ENCODE measurements at places on chromosomes 11 and 22.

DNA sequence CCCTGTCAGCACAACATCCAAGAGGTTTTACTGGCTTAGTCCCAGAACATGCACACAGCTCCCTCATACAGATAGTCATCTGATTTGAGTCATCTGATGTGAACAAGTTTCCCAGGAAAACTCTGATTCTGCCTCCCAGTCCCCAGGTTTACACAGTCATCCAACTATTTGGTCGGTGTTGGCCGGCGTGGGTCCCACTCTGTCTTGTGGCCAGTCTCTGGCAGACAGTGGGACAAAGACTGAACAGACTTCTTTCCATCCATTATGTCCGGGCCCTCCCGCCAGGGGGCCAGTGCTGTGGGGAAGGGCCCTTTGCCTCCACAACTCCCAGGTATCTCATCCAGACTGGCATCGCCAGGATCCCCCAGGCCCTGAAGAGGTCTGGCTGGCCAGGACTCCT lies 60.0 kb downstream of the BTG4 start:
- DNase-seq, result no peak

DNA sequence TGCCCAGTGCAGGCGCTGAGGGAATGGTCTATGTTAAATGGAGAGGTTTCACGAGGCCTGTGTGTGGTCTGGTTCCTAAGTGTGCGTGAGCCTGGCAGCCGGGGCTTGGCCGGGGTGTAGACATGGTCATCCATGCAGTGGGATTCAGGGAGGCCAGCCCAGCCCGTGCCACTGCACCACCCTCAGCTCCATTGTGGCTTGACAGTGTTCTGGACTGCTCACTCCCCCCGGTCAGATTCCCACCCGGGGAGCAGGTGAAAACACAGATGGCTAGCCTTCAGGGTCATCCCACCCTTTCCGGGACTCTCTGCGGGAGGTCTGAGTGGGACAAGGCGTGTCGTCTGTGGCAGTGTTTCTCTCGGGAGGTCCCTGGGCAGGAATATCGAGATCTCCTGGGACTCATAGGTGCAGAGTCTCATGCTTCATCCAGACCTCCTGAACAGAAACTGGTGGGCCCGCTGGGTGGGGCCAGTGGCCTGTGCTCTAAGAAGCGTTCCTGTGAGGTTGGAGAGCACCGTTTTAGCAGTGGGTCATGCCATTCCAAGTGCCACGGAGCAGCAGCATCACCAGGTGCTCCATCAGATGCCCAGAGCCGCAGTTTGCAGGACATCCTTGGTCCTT lies 52.3 kb downstream of the ST14 start:
- DNase-seq, result no peak

- DNase-seq, result no peak
Observed at GRCh38 chr11:115964091-115964490, 459.9 kb upstream of the CADM1 start.

- no peak for DNase-seq
Observed at GRCh38 chr11:2518111-2518982, 73.5 kb downstream of the KCNQ1 start.

DNA sequence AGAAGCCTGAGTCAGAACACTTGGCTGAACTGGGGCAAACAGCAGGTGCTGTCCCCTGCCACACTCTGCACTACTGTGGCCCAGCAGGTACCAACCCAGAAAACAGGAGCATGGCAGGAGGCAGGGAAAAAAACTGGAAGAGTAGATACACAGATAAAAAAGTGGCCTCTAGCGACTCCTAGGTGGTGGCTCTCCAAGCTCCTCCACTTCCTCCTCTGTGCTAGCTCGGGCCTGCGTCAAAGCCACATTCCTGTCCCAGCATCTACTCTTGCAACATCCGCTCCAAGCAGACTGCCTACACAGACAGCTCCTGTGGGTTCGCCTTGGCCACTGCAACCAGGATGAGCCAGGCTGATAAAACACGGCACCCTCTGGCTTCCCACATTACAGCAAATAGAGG lies 6.9 kb downstream of the OR8B12 start:
- peak; percentile 9 for DNase-seq

DNA sequence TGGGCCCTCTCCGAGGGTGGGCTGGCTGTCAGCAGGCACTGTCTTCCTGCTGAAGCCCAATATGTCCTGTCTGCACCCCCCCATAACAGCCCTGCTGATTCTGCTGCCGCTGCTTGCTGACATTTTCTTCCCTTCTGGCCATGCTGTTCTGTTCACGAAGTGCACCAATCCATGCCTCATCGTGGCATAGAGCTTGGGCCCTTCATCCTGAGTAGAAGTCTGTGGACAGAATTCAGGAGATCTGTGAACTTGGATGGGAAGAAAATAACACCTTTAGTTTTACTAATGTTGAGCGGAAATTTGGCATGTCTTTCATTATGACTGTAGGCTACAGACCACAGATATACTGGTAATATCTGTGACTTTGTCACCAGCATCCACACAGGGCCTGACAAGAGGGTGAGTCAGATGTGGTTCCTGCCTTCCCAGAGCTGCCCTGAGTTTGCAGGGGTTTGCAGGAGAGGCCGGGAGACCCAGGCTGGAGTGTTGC lies 14.1 kb upstream of the KIAA0930 start:
- DNase-seq, result no peak

DNA sequence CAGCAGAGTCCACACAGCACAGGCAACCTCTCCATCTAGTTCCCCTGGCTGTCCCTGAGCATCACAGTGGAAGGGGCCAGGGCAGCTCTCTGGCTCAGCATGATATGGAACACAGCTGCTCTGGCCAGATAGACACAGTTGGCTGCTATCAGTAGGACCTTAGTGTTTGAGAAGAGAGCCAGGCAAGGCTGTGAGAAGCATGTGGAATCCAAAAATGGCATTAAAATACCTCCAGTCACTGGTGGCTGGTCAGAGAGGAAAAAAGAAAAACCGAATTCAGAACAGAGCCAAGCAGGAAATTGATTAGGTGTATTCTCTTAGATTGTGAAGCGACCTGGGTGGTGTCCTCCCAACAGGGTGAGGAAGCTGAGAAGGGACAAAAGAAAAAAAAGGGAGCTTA lies 27.9 kb downstream of the SERPINH1 start:
- no peak for DNase-seq

GRCh38 chr11:125070699-125071254 lies 7.7 kb downstream of the SLC37A2 start:
- DNase-seq, result peak; percentile 70

DNA sequence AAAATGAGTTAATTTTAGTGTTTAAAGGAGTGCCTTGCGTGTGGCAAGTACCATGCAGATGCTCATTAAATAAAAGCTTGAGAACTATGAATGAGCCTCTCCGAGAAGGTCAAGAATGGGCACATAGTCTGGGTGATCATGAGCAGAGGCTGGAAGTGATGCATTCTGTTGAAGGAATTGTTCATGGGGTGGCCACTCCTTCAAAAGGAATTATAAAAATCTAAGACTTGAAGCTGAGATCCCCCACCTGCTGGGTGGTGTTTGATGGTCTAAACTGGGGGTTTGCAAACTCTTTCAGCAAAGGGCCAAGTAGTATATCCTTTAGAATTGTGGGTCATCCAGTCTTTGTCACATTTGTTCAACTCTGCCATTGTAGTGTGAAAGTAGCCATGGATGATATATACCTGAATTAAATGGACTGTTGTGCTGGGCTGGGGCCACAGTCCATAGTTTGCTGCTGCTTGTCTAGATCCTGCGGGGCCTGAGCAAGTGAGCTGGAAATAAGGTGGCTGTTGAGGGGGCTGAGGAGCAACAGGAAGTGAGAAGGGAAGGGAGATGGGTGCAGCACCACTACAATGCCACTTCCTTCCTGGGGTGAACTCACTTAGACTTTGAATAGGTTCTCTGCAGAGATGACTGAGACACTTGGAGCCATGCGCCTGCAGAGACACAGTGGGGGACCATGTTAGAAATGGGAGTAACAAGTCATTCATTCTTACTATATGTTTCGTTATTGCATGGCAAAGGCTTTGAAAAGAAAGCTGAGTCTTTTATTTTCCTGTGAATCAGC lies 179.0 kb downstream of the SNX19 start:
- no peak for DNase-seq

DNA sequence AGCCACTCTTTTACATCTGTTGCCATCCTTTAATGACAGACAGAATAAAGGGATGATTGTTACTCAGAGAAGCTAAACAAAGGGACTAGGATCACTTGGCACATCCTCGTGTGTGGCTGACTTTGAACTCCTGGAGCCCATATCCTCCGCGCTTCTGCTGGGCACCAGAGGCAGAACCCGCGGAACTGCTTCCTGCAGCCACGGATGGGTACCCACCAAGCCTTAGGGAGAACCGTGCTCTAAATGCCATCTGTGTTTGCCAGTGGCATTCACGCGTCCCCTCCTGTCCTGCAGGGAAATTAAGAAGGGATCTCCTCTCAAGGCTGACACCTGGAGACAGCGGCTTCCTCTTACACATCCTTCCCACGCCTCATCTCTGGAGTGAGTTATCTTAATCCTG lies 294.4 kb downstream of the NTM start:
- DNase-seq, result no peak

DNA sequence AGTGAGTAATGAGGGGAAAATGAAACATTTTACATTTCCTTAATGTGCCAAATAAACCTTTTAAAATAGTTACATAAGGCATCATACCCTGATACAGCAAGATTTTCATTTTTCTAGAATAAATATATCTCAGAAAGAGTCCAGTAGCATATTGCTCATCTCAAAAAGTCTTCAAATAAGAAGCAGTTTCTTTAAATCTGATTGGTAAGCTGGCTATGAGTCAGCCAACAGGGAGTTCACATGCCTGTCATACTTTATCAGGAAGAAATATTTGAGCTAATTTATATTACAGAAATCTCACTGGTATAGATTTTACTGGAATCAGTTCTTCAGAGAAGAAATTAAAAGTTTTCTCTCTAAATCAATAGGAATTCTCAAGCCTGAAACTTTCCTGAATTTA lies 258.1 kb downstream of the C11orf87 start:
- DNase-seq, result no peak

DNA sequence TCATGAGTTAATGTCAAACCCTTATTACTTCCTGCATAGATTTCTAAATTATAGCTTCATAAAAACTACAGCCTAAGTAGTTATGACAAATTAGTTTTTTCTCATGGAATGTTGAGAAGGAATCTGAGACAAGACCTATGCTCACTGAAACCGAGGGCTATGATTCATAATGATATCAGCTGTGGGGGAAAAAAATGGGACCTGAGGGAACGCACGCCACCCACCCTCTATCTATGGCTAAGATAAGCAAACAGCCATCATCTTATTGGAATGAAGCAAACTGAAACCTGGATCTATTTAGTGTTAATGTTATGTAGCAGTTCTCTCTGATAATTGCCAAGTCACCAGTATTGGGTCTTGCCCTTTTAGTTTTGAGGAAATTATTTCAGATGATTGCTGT lies 906.9 kb upstream of the RAG2 start:
- DNase-seq, result peak; percentile 76

GRCh38 chr11:933142-933851 lies 7.6 kb downstream of the AP2A2 start:
- DNase-seq, result peak; percentile 35

- DNase-seq, result peak; percentile 55
Observed at GRCh38 chr11:78350091-78350645, 67.5 kb downstream of the GAB2 start.

DNA sequence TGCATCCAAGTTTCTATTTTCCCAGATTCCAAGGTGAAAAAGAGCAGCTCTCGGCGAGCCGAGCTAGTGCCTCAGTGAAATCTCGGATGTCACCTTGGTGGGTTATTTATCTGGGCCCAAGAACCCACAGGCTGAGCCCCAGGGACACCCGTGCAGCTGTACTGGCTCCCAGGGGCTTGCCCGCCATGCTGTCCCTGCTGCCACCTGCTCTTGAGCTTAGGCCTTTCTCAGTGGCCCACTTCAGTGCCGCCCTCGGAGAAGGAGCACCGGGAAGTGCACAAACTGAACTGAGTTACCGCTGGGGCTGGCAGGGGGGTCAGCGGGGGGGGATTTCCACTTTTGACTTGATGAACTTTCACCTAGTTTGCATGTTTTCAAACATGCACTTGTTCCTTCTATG lies 27.9 kb downstream of the CPT1A start:
- no peak for DNase-seq
